ENCODE measurements at places on chromosomes 6 and 20. TPM values are rescaled to one million over a fixed set of nuclear protein-coding genes. Genes with fewer than 3 reads are reported as not detected.

The B3GAT2 gene
- total RNA-seq = not detected

The ZFAND3 gene
- total RNA-seq = 47.8 TPM

The SNAP91 gene
- total RNA-seq = not detected

The CTCFL gene
- not detected for total RNA-seq

The CALHM6 gene
- 7.1 TPM for total RNA-seq

The EYA4 gene
- not detected for total RNA-seq

The CD93 gene
- total RNA-seq = 0.82 TPM

The TRIM15 gene
- 0.26 TPM for total RNA-seq

The ABHD16B gene
- total RNA-seq = 0.16 TPM

DNA sequence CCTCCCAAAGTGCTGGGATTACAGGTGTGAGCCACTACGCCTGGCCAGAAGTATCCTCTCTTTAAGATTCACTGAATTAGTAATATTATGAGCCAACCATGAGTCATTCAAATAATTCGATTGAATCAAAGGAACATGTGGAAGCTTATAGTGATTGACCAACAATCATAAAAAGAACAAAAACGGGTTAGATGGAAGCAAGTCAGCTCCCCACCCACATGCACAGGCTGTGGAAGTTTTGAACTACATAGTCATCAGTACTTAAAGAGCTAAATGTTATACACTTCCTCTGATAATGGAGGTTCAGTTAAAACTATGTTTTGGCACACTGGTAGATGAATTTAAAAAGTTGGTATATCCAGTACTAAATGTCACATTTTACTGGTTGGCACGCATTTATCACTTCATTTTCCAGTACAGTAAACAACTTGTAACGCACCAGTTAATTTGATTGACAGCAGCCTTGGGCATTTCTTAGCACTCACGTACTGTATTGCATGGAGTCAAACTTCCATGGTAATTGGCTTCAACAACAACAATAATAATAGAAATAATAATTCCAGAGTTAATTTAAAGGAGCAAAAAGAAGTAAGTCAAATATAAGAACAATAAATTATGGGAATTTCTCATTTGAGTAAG is 1107.3 kb upstream of the MAP3K7 start:
- no peak for DNase-seq

DNA sequence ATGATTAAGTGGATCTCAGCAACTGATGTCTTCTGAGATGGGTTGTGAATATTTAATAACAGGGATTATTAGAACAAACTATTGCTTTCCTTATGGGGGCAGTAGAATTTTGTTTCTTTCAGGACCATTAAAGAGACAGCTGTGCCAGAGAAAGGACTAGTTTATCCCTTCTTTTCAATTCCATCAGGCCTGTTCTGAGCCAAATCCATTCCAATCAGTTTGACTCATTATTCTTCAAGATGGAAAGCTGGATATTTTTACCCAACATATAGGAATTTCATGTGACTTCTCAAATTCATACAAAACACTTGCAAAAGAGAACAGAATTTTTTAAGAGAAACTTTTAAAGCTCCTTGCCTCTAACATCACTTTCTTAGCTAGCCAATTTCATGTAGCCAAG is 722.0 kb upstream of the FLRT3 start:
- DNase-seq = no peak

- DNase-seq = no peak
These were observed 4.3 kb upstream of the BPIFB1 start for GRCh38 chr20:33278700-33279099.

DNA sequence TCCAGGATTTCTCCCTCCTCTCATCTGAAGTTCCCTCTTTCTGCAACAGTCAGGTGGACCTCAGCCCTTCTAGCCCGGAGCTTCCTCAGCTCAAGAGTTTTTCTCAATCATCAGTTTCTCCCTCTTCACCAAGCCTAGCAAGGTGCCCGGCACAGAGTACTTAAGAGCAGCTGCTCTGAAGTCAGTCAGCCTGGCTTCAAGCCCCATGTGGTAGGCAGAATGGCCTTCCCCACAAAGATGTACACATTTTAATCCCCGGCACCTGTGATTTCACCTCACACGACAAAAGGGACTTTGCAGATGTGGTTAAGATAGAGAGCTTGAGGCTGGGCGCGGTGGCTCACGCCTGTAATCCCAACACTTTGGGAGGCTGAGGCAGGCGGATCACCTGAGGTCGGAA is 15.1 kb upstream of the RBPJL start:
- DNase-seq = no peak

DNA sequence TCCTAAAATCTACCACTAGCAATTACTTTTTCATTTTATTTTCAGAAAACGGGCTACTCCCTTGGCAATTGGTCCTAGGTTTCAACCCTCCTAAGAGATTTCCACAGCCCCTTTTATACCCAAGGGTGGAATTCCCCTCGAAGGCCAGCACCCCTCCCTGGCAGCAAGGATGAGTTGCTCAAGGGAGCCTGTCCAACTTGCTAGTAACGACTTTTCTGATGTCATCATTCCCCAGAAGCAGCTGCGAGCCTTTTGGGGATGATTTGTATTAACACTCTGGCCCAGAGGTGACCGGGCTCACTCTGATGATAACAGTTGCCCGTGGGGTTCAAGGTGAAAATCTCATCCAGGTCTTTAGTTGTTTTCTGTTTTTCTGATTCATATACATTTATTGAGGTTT is 30.7 kb upstream of the NAA20 start:
- DNase-seq = no peak

DNA sequence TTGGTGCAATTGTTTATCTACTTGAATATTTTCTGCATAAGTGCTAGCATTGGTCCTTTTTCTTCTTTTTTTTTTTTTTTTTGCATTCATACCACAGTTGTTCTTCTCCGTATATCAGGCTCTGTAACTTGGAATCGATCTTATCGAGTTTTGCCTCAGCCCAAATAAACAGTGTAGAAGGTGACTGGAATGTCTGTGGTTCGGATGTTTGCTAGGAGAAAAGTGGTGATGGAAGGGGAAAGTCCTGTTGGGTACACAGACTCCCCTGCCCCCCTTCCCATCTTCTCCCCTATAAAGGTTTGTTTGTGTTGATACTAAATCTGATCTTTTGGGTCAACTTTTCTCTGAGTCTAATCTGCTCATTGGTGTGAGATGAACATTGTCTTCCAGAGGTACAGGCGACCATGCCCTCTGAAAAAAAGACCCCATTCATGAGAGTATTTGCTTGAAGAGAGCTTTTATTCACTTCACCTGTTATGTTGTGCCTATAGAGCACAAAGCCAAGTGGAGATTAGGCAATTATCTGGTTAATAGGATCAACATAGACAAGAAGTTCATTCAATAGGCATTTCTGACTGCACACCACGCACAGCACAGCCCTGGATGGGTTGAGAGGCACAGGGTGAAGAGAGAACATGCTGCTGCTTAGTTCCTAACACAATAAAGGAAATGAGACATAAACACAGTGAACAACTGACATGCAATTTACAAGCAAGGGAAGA is 620.0 kb downstream of the PKHD1 start:
- DNase-seq = no peak

- DNase-seq = no peak
These were observed 99.1 kb downstream of the ALDH8A1 start for GRCh38 chr6:134850721-134851305.

DNA sequence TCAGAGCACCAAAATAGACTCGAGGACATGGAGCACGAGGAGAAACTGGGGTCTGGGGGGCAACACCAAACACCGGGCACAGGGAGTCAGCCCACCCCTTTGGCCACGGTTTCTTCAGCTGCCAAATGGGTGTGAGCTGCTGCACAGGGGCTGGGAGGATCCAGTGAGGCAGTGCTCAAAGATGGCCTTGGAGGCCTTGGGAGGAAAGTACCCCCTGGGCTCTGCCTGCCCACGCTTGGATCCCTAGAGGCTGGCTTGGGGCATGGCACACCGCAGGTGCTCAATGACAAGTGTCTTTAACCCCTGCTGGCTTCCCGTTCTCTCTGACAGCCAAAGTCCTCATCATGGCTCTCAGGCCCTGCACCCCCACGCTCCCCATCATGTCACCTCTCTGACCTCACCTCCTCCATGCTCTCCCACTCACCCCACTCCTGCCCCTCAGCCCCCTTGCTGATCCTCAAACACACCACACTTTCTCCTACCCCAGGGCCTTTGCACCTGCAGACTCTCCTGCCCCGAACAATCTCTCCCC is 190.3 kb downstream of the ANKRD60 start:
- no peak for DNase-seq

Measured in activated CD4-positive, alpha-beta T cell treated with anti-CD3 and anti-CD28 coated beads for 36 hours (primary cell).